M059J (cell line): ENCODE measurements at places on chromosomes 4 and X. TPM values are rescaled to one million over a fixed set of nuclear protein-coding genes. Genes with fewer than 3 reads are reported as not detected.

GRCh38 chrX:68654693-68655092, 7.2 kb downstream of the STARD8 start:
- no peak for DNase-seq

DNA sequence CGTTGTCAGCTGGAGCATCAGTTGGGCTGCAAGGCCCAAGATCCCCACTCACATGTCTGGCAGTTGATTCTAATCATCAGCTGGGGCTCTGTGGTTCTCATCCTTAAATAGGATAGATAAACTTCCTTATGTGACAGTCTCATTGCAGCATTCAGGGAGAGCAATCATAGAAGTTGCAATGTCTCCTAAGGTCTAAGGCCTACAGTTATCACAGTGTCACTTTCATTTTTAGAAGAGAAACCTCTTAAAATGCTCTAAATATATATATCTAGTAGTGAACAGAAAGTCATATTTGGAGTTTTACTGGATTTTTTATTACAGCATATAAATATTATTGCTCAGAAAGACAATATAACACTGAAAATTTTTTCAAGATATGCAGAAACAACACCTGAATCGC, 226.0 kb upstream of the PPP1R2C start:
- DNase-seq, result no peak

DNA sequence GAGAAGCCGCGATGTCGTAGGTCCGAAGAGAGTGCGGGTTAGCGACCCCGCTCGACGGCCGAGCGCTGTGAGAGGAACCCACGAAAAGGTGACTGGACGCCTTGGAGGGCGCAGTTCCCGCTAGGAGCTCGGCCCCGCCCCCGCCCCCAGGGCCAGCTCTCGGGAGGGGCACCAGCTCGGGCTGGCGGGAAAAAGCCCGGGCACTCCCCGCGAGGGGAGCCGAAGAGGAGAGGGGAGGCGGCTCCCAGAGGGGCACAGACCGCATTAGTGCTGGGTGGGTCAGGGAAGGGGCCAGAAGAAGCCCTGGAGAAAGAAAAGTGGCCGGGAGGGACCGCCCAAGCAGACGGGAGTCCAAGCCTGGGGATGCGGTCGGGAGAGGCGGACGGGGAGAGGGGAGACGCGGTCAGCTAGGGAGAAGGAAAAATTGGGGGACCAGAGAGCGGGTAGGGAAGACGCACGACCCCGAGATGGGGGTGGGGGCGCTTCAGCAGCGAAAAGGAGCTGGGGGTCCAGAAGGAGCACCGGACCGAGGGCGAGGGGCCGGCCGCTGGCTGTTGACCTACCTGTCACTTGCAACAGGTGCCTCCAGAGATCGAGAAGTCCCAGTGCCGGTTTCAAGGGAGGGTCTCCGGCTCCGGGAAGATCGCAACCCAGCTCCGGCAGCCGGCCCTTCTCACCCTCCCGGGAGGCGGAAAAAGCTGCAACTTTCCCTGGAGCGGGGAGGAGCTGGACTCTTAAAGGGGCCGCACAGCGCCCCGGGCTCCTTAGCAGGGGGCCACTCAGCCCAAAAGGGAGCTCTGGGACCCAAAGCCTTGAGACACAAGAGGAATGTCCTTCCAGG, at the start of gene SYTL4:
SYTL4 (minus strand) TSS at position 681 of the 841 bp plus-strand sequence. CDS start 30,084 bp downstream, outside the sequence.
- DNase-seq, result peak; percentile 36

GRCh38 chr4:140056015-140056414, 98.0 kb downstream of the MAML3 start:
- no peak for DNase-seq

- no peak for DNase-seq
Observed at GRCh38 chr4:159239629-159240028, 136.8 kb downstream of the RAPGEF2 start.

GRCh38 chr4:183610033-183610432, 49.0 kb downstream of the RWDD4 start:
- peak; percentile 29 for DNase-seq

DNA sequence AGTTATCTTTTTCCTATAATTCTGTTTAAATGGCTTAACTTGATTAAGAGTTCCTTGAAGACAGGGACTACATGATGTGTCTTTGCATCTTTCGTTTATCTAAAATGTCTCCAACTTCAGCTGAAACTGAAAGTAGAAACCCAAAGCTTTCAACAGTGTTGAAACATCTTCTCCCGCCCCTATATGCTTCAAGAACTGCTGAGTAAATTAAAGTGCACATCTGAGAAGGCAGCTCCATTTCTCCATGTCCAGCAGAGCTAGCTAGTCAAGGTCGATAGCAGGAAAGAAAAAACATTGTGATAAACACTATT, 185.7 kb upstream of the TBL1X start:
- DNase-seq, result peak; percentile 20

DNA sequence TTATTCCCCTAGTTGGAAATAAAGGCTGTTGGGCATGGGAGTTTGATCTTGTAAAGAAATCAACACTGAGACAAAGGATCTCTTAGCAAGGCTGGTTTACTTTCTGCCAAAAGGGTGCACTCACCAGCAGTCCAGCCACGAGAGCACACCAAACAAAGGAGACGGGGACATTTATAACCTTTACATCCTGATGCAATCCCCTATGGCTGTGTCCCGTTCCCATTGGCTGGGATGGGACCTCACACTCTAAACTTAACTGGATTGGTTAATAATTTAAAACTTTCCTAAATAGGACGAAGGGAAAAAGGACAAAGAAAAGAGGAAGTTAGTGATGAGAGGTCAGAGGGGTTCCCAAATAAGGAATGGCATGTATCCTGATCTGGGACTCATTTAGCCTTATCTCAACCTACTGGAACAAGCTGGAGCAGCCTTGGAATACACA, 17.9 kb downstream of the METAP1 start:
- DNase-seq, result no peak

DNA sequence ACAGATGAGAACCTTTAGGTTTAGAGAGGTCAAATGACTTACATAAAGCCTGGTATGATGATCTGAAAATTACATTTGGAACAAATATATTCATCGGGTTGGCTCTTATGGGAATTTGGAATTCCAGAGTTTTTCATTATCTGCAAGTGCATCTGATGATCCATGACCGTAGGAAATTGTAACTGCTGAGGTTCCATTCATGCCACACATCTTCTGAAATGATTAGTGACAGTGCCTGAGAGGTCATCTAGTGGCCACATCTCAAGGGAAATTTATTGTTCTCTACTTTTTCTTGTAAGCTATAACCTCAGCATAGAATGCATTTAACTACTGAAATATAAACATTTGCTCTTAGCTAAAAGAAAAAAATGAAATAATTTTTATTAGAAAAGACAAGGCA, 105.8 kb upstream of the NWD2 start:
- no peak for DNase-seq

DNA sequence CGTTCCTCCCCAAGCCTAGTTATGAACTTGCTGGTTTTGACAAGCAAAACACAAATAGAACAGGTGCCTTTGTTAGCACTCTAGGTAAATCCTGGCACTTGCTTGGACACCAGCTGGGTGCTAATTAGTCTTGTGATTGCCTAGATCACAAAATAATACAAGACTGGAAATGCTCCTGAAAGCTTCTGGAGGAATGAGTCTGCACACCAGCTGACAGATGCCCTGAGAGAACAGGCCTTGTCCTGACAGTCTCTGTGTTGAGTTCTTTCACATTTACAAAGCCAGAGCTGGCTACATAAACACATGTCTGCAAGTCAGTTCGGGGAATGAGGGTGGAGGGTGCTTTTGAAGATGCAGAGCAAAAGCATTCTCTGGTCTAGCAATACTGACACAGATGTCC, 93.8 kb downstream of the ELOVL6 start:
- DNase-seq, result no peak

DNA sequence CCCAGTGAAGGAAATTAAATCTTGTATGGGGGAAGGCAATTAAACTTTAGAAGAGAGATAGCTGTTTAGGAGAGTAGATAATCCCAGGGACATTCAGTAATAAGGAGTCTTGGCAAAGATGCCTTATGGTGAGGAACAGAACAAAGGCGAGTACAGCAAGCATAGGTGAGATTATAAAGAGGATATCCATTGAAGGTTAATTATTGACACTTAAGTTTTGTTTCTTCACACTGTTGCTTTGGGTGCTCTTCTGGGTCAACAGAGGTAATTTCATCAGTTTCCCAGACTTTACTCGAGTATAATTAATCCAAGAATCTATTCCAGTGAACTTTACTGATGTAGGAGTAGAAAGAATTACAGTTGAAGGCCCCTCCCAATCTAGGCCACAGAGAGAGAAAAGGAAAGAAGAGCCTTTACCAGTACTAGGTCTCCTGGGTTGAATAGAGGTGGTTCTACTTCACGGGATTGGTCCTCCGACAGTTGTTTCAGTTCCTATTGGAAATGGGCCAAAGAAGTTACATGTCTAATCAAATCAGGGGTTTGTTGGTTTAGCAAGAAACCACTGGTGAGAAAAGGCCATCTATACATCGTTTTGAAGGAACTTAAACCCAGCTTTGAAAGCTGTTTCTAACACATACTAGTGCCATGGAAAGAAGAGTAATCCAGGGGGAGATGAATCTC, 27.2 kb downstream of the EPGN start:
- no peak for DNase-seq

GRCh38 chr4:76704133-76704881, 193.6 kb downstream of the SOWAHB start:
- DNase-seq, result peak; percentile 64

GRCh38 chr4:10697086-10697485, 12.5 kb upstream of the CLNK start:
- peak; percentile 34 for DNase-seq

DNA sequence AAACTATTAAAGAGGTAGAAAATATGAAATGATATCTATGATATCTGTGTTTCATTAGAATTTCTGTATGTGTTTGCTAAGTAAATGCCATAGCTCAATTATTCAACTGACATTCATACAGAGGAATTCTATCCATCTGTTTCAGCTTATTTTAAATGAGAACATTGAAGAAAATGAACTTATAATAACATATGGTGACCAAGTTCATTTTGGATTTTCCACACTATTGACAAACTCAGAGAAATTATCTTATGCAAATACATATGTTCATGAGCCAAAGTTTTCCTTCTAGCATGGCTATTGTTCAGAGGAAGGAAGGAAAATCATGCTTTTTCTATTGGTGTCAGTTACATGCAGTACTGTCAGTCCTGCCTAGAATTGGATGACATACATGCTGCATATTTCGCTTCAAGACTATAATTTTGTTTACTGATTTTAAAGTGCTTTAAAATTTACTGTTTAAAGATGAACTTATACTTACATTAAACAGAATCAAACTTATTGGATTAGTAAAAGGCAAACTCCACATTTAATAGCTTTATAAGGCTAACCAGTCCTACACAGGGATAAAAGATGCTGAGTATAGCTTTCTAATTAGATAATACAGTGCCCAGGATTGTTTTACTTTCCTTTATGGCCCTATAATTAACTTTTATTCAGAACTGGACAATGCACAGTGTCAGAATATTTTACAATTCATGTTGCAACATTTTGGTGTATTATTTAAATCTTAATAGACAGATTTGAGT, 646.2 kb downstream of the TRAM1L1 start:
- DNase-seq, result no peak

GRCh38 chr4:152539556-152540292, 3.8 kb upstream of the FBXW7 start:
- no peak for DNase-seq

DNA sequence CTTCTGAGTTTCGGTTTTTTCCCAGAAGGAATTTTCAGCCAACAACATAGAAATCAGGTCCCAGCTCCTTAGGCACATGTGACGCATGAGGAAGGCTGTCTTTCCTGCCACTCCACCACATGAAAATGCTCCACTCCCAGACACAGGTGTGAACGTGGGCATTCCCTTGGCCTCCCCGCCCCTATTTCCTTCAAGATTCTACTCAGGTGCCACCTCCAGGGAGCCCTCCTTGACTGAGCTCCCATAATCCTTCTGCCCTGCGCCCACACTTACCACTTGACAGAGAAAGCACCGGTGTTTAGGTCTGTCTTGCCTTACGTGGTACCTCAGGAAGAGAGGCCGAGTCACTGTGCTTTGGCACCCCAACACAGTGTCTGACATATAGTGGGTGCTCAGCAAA, 44.4 kb upstream of the CENPU start:
- no peak for DNase-seq

DNA sequence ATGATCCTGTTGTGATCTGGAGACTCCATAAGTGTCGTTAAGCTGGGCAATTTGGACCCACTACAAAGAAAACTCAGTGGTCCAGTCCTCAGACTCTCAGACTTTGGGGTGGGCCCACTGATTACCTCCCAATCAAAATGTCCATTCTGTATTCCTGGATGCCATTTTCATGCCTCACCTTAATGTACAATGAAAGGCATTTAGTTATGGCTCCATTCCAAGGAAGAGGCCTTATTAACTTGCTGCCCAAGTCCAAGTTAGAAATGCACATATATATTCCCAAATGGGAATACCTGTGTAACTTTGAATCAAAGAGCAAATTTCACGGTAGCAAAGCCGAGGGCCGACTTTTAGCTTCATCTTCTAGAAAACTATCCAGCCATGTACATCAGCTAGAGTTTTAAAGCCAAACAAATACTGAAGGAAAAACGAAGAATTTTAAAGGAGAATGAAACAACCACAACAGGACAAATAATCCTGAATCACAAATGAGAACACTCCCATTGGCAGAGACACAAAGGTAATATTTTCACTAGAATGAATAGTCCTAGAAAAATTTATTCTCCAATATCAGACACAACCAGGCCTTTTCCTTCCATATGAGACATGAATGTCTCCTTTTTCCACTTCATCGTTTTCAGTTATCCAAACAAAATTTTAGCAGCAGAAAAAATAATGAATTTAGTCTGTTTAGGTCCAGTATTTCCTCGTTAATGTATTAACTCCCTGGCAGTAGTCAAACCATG, 63.7 kb upstream of the HHIP start:
- DNase-seq, result peak; percentile 26

- DNase-seq, result no peak
Observed at GRCh38 chr4:104589264-104589868, 94.7 kb upstream of the CXXC4 start.

GRCh38 chr4:81351654-81352445, 119.9 kb downstream of the RASGEF1B start:
- DNase-seq, result peak; percentile 51

DNA sequence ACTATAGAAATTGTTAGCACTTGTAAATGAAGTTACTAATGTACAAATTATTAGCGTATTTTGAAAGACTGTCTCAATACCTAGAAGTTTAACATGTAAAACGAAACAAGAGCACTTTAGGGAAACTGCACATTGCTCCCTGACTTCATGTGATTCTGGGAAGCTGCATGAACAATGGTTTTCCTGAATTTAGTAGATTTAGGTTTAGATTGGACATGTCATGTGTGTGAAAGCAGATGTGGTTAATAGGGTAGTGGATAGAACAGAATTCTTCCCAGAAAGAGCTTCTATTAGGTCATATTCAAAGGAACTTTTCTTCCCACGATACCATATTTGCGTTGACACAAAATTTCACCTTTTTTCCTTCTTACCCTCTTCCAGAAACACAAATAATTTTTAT, 14.9 kb upstream of the CXCL8 start:
- DNase-seq, result no peak

Gene PRSS12
- 0.59 and 2.6 TPM in 2 replicates for total RNA-seq

Gene ADAMTS3
- total RNA-seq, result 0.12 and 0.44 TPM in 2 replicates

Gene SMIM31
- not detected in 2 replicates for total RNA-seq

Gene ASMT
- total RNA-seq, result not detected in 2 replicates

Gene ATP10D
- total RNA-seq, result 26.4 and 44.5 TPM in 2 replicates

Gene PITX2
- total RNA-seq, result 7.8 and 15.1 TPM in 2 replicates

Gene IRF2
- total RNA-seq, result 40.1 and 40.6 TPM in 2 replicates
